ENCODE measurements at places on chromosomes 1 and 21. TPM values are rescaled to one million over a fixed set of nuclear protein-coding genes. Genes with fewer than 3 reads are reported as not detected.

DNA sequence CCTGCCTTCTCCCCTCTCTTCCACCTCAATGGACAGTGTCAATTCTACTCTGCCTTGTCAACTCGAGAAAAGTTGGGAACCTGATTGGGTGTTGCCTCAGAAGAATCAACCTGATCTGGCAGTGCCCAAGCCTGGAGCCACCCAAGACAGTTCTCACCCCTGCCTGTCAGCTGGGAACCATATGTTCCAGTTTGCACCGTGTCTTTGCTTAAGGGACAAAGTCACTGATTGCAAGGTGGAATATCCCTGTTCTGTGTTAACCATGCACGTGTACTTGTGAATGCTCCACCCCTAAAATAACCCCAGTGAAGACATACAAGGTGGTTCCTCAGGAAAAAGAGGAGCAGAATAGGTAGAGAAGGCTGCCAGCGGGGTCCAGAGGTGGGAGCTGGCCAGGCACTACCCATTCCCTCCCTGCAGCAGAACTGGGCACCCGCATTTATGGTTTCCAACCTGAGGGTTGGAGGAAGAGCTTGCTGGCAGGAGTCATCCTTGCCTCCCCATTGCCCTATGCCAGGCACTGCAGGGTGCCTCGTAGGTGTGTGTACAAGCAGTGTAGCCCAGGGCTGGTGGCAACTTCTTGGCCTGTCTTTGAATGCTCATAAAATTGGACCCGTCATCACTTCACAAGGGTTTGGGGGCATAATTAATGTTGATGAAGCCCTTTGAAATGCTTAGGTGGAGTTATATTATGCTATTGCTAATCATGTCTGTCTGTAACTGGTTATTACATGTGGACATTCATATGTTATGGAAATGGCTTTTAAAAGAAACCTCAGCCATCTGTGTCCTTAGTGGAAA, 11.3 kb downstream of the NIPAL3 start:
- H3K36me3 ChIP-seq, result no peaks in the 10 kb centered on the region
- H3K4me3 ChIP-seq, result no peak overlapping the region
- H3K27ac ChIP-seq, result peak overlapping the region; percentile 15
- no peaks in the 10 kb centered on the region for H3K27me3 ChIP-seq

DNA sequence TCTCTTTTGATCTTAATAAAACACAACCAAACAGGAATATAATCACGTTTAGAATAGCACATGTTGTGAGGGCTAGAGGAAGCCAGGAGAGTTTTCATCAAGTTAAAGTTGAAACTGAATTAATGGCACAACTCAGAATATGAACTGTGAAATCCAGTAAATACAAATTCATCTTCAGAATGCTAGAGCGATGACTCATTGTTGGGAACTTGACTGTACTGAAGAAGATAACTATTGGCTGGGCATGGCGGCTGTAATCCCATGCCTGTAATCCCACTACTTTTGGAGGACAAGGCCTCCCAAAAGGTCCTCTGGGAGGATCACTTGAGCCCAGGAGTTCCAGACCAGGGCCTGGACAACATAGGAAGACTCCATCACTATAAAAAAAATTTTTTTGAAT, 8.8 kb downstream of the SYF2 start:
- no peaks in the 10 kb centered on the region for H3K36me3 ChIP-seq
- no peaks in the 10 kb centered on the region for H3K4me1 ChIP-seq
- H3K27ac ChIP-seq, result no peak overlapping the region
- no peak for DNase-seq
- no peaks in the 10 kb centered on the region for H3K27me3 ChIP-seq
- H3K4me3 ChIP-seq, result no peak overlapping the region

DNA sequence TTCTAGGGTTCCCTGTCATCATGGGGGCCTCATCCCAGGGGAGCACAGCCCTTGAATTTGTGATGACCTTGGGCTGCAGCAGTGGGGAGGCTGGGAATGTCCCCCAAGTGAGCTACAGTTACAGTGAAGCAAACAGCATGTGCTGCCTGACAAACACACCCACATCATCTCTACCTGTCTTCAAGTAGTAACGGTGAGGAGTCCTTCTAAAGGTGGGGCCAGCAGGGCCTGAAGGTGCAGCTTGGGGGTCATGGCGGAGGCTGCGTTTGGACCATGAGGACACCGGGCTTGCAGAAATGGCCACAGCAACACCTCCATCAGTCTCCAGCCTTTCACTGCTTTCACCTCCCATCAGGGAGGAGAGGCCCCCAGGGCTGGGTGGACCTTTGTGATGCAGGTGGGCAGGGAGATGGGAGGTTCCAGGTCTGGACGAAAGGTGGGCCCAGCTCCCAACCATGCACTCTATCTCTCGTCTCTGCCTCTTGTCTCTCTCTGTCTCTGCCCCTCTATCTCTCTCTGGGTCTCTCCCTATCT, 55.7 kb downstream of the WNT9A start:
- DNase-seq, result peak; percentile 1
- no peak overlapping the region for H3K4me3 ChIP-seq
- H3K4me1 ChIP-seq, result peaks cover 11% of the 10 kb centered on the region
- no peaks in the 10 kb centered on the region for H3K27me3 ChIP-seq
- no peak overlapping the region for H3K27ac ChIP-seq

MTARC2 gene
- 19.5 TPM for total RNA-seq

GRCh38 chr1:22284906-22285548, 142.1 kb upstream of the WNT4 start:
- no peaks in the 10 kb centered on the region for H3K4me1 ChIP-seq
- H3K36me3 ChIP-seq, result no peaks in the 10 kb centered on the region
- no peak overlapping the region for H3K27ac ChIP-seq
- H3K4me3 ChIP-seq, result no peak overlapping the region
- no peak for DNase-seq

Measured in body of pancreas (tissue), 4 donors.